ENCODE measurements at places on chromosomes 7 and 10.

- peak; percentile 32 for DNase-seq
Observed at GRCh38 chr7:86991771-86992191, 67.7 kb downstream of the ELAPOR2 start.

- DNase-seq = no peak
Observed at GRCh38 chr10:100014071-100014762, 4.5 kb upstream of the DNMBP start.

GRCh38 chr10:43689618-43689954 lies 40.9 kb upstream of the ZNF32 start:
- DNase-seq = peak; percentile 73

DNA sequence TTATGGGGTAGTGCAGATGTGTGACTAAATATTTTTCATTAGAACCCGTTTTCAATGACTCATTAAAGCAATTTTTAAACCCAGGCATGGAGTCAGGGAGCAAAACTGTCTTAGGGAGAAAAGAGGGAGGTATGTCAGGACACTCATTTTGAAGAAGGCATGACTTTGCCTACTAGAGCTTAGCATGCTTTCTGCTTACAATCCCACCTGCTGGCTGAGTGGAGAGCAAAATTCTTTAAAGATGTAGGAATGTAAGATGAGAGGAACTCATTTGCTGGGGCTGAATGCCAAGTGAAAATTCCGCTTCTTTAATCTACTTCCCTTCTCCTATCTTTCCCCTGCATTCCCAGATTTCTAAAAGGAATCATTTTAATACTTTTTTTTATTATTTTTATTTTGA lies 232.6 kb downstream of the GALNT17 start:
- DNase-seq = no peak

DNA sequence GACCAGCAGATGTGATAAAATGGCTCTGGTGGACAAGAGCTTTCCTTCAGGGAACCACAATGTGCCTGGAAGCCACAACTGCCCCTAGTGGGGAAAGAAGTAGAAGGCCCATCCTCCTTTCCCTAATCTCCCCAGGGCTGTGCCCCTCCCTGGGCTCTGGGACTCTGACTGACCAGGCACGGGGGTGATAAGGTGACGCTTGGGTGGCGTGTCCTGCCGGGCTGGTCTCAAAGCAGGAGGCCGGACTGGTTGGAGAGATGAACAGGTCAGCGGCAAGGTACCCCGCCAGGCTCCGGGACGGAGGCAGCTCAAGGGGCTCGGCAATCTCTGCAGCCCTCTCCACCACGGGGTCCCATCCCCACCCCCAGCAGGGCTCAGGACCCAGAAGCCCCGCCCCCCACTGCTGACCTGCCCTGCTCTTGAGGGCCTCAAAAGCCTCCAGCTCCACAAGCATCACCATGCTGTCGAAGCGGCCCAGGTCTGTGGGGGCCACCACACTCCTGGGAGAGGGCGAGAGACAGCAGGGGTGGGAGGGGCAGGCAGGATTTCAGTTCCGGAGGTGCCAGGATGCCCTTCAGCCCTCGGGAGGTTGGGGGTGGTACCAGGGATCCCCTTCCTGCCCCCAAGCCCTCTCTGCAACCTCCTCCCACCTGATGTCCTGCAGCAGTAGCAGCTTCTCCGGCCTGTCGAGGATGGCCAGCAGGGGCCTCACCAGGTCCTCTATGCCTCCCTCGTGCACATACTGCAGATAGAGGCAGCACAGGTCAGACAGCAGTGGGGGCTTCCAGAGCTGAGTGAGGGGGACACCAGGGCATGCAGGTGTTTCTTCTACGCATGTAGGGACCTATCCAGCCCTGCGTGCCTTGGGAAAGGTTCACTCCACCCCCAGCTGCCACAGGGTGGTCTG lies 12.2 kb downstream of the LZTS2 start:
- DNase-seq = no peak

GRCh38 chr7:129405527-129405926 lies 28.7 kb upstream of the STRIP2 start:
- no peak for DNase-seq

GRCh38 chr10:65769828-65770227 lies 1156.0 kb upstream of the LRRTM3 start:
- no peak for DNase-seq

GRCh38 chr10:71523756-71524155 lies 127.0 kb downstream of the CDH23 start:
- DNase-seq = no peak

GRCh38 chr10:2856598-2856997 lies 210.8 kb upstream of the PFKP start:
- no peak for DNase-seq

DNA sequence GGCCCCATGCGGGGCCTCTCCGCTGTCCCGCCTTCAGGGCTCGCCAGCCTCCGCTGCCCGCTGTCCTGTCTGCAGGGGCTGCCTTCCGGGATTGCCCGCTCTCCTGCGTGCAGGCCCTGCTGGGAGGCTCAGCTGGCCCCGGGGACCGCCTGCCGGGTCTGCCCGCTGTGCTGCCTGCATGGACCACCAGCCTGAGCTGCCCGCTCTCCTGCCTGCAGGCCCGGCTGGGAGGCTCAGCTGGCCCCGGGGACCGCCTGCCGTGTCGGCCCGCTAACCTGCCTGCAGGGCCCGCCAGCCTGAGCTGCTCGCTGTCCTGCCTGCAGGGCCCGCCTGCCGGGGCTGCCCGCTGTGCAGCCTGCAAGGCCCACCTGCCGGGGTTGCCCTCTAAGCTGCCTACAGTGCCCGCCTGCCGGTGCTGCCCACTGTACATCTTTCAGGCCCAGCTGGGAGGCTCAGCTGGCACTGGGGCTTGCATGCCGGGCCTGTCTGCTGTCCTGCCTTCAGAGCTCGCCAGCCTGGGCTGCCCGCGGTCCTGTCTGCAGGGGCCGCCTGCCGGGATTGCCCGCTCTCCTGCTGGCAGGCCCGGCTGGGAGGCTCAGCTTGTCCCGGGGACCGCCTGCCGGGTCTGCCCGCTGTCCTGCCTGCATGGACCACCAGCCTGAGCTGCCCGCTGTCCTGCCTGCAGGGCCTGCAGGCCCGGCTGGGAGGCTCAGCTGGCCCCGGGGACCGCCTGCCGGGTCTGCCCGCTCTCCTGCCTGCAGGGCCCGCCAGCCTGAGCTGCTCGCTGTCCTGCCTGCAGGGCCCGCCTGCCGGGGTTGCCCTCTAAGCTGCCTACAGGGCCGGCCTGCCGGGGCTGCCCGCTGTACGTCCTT lies 165.1 kb downstream of the GLRX3 start:
- DNase-seq = peak; percentile 48

- peak; percentile 42 for DNase-seq
Observed at GRCh38 chr10:44827431-44828006, 83.6 kb upstream of the TMEM72 start.

DNA sequence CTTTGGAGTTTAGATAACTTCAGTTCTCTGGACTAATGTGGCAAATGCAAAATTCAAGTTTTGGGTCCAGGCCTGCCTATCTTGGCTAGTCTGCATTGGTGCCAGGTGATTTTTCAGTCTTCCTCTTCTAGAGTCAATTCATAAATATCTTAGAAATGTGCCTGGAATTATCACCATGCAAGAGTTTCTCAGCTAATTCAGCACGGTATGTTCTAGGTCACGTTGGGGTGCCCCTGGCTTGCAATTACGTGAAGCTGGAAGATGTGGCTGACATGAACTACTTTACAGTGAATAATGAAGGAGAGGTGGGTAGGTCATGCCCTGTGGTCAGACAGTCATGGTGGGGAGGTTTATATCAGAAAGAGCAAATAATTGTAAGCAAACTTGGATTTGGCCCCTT lies 25.0 kb downstream of the ZDHHC6 start:
- no peak for DNase-seq

- peak; percentile 37 for DNase-seq
Observed at GRCh38 chr7:29090151-29090805, 56.1 kb downstream of the CPVL start.

GRCh38 chr10:128747582-128748346 lies 621.5 kb upstream of the MKI67 start:
- DNase-seq = no peak

- DNase-seq = no peak
Observed at GRCh38 chr7:65554-65953, 126.8 kb upstream of the FAM20C start.

GRCh38 chr7:14236834-14237233 lies 247.4 kb upstream of the ETV1 start:
- no peak for DNase-seq

- DNase-seq = peak; percentile 92
Observed at GRCh38 chr10:3054183-3054850, 13.0 kb upstream of the PFKP start.

GRCh38 chr10:112973046-112973445 lies 23.0 kb downstream of the TCF7L2 start:
- no peak for DNase-seq

- peak; percentile 78 for DNase-seq
Observed at GRCh38 chr10:91557651-91558111, 75.2 kb downstream of the PPP1R3C start.

- no peak for DNase-seq
Observed at GRCh38 chr10:132389433-132390169, 7.4 kb upstream of the PWWP2B start.

GRCh38 chr10:88523739-88524400 lies 59.2 kb downstream of the RNLS start:
- no peak for DNase-seq

- no peak for DNase-seq
Observed at GRCh38 chr10:34340934-34341333, 474.2 kb downstream of the PARD3 start.

- no peak for DNase-seq
Observed at GRCh38 chr7:149369497-149369896, 91.4 kb downstream of the ZNF777 start.

DNA sequence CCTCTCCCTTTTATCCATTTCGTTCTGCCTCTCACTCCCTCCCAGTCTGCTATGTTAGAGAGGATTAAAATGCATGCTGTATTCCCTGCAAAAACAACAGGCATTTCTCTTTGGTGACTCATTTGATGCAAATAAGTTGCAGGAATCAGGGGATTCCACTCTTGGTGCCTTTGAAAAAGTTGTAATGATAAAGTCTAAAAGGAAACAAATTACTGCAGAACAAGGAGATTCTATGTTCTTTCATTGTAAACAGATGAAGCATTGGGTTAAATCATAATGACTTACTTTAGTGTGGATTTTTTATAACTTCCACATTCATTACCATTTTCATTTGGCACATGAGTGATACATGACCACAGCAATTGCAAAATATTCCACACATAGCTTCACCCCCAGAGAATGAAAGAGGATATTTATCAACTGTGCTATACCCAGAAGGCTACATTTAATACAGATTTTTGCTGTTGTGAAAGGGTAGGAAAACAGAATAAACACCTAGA lies 33.4 kb upstream of the ABLIM1 start:
- DNase-seq = no peak

GRCh38 chr7:138460176-138460648 lies at the start of gene TRIM24:
TRIM24 (plus strand) TSS chr7:138460259; CDS start chr7:138460549, 290 bp downstream.
- no peak for DNase-seq

- no peak for DNase-seq
Observed at GRCh38 chr10:104686829-104687228, 45.7 kb downstream of the SORCS3 start.

GRCh38 chr10:44065788-44066526 lies 318.9 kb downstream of the CXCL12 start:
- peak; percentile 70 for DNase-seq

- DNase-seq = no peak
Observed at GRCh38 chr10:8360814-8361509, 306.5 kb downstream of the GATA3 start.

GRCh38 chr7:133751079-133751478 lies 376.1 kb upstream of the LRGUK start:
- no peak for DNase-seq

GRCh38 chr10:101934686-101935305 lies 91.2 kb upstream of the KCNIP2 start:
- peak; percentile 53 for DNase-seq

- peak; percentile 52 for DNase-seq
Observed at GRCh38 chr10:11823989-11824346, 812 bp downstream of the PROSER2 start.

DNA sequence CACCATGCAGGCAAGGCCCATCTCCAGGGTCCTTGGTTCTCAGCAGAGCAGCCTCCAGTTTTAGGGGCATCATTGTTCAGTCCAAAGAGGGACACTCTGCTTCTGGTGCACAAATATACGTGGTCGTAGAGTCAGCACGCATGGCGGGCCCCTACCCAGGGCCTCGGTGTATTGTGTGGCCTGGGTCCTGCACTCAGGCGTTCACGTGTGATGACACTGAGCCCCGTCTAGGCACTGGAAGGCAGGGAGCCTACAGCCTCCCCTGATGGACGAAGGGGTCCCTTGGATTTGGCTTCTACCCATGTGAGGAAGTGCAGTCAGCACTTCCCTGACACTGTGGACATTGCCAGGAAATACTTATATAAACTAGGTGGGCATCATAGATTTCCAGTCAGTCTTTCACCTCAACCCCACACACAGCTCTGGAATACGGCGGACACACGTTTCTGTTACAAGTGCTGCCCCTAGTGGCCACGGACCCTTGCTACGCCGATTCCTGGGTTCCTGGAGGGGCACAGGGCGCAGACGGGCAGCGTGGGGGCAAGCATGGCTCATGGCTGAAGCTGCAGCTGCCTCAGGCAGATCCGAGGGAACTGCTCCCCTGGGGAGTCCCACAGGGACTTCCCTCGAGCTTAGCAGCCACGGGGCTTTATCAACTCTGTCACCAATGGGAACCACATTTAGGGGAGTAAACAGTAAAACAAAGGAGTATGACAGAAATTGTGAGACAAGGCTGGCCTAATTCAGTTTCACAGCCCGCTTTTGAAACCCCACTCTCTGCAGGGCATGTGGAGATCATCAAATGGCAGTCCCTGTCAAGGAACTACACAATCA lies 25.4 kb downstream of the AIFM2 start:
- no peak for DNase-seq

GRCh38 chr10:110495731-110496552 lies 1.8 kb upstream of the DUSP5 start:
- no peak for DNase-seq

DNA sequence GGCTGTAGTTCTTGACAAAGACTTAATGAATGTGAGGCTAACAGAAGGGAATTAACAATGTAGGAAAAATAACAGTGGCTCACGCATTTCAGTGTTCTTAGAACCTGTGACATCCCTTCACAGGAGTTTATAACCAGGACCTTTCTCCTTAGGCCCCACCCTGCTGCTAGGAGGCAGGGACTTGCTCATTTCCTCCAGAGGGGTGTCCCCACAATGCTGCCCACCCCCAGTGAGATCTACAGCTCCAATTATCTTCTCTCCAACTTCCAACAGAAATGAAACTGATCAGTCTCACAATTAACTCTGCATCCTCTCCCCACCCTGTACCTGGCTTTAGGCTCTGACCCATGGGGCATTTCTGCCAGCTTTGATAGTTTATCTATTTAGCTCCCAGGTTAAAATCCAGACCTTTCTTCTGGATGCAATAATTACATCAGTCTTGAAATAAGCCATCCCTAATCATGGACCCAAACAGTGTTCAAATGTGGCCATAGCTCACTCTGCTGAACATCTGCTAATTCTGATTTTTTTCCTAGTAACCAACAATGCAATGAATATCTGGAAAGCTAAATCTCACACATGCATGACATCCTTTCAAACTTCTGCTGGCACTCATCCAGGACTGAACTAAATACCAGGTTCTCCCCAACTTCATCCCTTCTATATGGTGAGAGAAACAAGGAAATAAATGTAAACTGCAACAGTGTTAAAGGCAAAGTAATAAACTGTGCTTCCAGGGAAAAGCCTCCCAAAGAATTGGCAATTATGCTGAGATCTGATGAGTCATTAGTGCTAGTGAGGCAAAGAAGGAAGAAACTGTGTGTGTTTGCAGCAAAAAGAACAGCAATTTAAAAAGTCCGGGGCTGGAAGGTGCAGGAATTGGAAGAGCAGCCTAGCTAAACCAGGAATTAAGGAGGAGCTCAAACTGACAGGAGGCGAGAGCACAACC lies 64.6 kb downstream of the HERPUD2 start:
- DNase-seq = peak; percentile 16
